ENCODE measurements at places on chromosomes 16 and 17.

DNA sequence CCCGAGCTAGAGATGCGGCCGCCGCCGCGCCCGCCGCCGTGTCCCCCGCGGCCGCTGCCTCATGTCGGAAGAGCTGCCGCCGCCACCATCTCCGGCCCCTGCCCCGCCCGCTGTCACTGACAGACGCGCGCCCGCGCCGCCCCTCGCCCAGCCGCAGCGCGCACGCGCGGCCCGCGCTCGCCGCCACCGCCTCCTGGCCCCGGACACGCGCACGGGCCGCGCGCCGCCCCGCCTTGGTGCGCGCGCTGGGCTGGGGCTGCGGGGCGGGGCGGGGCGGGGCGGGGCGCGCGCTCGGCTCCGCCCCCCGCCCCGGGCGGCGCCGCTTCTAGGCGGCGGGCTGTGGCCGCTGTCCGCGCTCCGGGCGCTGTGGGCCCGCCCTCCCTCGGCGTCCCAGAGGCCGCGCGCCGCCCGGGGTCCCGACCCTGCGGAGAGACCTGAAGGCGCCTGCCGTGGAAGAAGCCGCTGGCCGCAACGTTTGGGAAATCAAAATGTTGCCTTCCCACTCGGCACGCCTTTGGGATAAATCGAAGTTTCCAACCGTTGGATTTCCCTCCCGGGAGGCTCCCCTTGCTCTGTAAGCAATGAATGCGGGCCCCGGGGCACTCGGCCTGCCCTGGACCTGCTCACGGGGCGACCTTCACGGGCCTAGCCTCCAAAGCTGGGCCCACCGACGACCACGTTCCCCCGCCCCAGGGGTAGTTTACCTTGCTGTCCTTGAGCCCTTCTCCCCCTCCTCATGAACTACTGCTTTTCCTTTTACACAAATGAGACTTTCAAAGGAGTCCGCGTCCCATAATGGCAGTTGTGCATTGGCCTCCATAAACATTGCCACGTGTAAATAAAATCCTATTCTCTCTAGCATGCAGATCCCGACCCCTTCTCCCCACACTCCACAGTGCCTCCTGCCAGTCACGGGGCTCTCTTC lies at the start of gene ADCY9:
ADCY9 (minus strand) TSS at position 118 of the 925 bp plus-strand sequence. CDS start 1,000 bp downstream, outside the sequence.
- DNase-seq = peak; percentile 81

DNA sequence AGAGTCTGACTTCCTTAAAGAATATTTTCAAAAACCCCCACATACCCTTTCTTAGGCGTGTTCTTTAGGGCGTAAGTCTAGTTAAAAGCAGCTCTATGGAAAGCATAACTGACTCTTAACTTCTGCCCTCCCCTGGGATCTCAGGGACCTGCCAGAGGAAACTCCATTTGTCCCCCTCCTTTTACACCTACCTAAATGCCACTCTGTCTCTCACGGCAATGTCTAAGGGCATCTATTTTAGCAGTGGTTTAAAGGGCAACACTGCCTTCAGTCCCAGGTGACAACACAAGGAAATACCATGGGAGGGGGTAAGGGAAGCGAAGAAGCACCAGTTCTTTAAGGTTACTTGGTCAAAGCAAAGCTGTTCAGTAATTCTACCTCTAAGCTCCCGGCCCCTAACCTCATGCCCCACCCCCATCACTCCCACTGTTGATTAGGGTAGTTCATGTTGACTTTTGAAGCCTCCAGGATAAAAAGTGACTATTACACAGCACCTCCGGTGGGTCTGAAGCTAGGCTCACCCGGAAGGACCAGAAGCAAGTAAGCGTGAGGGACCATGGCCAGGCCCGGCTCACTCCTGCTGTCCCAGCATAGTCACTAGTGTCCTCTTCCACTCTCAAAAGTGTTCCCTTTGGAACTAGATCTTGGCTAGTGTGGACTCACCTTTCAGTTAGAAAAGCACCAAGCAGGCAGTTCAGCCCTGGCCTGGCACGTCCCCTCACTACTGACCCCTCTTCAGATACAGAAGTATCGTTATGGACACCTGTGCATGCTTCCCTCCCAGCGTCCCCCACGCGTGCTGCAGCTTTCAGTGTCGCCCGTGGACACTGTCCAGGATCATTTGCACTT lies 47.1 kb downstream of the CYTH1 start:
- DNase-seq = no peak

- DNase-seq = peak; percentile 50
Observed at GRCh38 chr17:79024901-79025737, 1.1 kb downstream of the C1QTNF1 start.

- peak; percentile 28 for DNase-seq
Observed at GRCh38 chr17:39800540-39800939, 62.8 kb downstream of the GRB7 start.

Measured in cardiac fibroblast (primary cell).